Activated naive CD4-positive, alpha-beta T cell (primary cell): ENCODE measurements at places on chromosomes 1 and 21.

DNA sequence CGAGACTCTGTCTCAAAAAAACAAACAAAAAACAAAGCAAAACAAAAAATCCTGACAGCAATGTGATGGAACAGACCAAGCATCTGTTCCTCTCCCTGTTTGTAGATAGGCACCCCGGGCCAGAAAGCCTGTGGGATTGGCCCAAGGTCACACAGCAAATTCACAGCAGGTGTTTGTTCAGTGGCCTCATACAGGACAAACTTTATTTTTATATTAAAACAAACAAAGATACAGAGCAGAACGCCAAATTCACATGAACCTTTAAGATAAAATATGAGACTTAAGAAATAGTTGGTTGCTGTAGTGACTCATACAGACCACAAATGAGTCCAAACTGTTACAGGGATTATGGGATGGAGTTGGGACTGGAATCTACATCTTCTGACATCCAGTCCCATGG is 2.3 kb upstream of the CELA2A start:
- DNase-seq = no peak

DNA sequence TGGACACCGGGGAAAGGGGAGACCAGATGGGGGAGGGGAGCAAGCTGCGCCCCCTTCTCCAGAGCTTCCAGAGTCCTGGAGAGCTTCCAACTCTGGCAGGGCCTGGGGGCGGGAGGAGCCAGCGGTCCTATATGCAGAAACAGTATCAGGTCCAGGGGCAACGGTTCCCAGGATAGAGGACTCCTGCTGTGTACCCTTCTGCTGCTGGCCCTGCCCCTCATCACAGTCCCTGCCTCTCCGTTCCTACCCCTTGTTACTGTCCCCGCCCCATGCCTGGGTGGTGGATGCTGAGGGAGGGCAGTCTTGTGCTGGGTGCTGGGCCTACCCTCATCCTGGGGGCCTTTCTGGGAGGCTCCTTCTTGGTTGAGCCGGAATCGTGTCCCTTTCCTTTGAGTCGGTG is 19.2 kb upstream of the PEX10 start:
- DNase-seq = no peak

- no peak for DNase-seq
These were observed 335.0 kb upstream of the GREM2 start for GRCh38 chr1:240946926-240947325.

- no peak for DNase-seq
These were observed 4.5 kb downstream of the DHCR24 start for GRCh38 chr1:54882519-54882918.

GRCh38 chr1:153533689-153534201 is 2.0 kb downstream of the S100A6 start:
- no peak for DNase-seq

DNA sequence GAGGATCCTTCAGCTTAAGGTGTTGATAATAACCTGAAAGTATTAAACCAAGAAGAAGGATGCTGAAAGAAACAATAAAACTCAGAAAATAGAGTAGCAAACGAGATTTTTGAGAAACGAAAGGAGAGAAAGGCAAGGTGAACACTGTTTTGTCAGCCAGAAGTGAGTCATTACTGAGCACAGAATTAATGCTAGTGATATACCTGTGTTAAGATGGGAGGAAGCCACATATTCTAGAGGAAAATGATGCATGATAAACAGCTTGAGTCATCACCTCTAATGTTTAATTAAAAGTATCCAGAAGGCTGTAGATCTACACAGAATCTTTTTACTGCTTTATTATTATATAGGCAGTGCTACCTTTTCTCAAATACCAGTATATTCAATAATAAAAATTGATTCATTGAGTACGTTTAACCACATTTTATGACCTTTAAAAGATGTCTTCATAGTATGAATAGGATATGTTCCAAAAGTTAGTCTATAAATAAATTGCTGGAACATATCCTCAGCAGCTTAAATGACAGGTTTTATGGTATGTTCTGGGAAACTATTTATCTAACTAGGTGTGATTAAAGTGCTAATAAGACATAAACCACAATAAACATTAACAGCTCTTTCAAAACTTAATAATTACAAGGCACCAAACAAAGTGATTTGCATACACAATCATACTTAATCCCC is 10.3 kb downstream of the SH3GLB1 start:
- DNase-seq = no peak
